Activated naive CD4-positive, alpha-beta T cell treated with anti-CD3 and anti-CD28 coated beads, Interleukin-2, amount 50 U/mL, for 72 hours (primary cell): ENCODE measurements at places on chromosomes 7 and 10. TPM values are rescaled to one million over a fixed set of nuclear protein-coding genes. Genes with fewer than 3 reads are reported as not detected.

Gene PRSS37
- total RNA-seq, result not detected

Gene UCN3
- not detected for total RNA-seq

Gene UPK3BL2
- 26.0 TPM for total RNA-seq

Gene PON1
- total RNA-seq, result not detected

Gene RBP4
- not detected for total RNA-seq

Gene CLRN3
- not detected for total RNA-seq
